ENCODE measurements at places on chromosomes 13 and 19. TPM values are rescaled to one million over a fixed set of nuclear protein-coding genes. Genes with fewer than 3 reads are reported as not detected.

ZNF154 gene
- 10.4 TPM for total RNA-seq

KCNC3 gene
- 10.2 TPM for total RNA-seq

UBE2L5 gene
- not detected for total RNA-seq

C5AR2 gene
- total RNA-seq: 1.0 TPM

SPACA4 gene
- total RNA-seq: not detected

FCGBP gene
- 30.7 TPM for total RNA-seq

EPN1 gene
- total RNA-seq: 155 TPM

LACC1 gene
- total RNA-seq: 4.5 TPM

MYPOP gene
- 8.1 TPM for total RNA-seq

KLK3 gene
- not detected for total RNA-seq

Data from ovary (tissue), 10 donors.